NCI-H524 (cell line): ENCODE measurements at places on chromosomes 7 and 10.

- no peak for DNase-seq
Observed at GRCh38 chr10:122348512-122348911, 26.0 kb upstream of the PLEKHA1 start.

- DNase-seq, result no peak
Observed at GRCh38 chr10:86136934-86137333, 229.7 kb downstream of the GRID1 start.

DNA sequence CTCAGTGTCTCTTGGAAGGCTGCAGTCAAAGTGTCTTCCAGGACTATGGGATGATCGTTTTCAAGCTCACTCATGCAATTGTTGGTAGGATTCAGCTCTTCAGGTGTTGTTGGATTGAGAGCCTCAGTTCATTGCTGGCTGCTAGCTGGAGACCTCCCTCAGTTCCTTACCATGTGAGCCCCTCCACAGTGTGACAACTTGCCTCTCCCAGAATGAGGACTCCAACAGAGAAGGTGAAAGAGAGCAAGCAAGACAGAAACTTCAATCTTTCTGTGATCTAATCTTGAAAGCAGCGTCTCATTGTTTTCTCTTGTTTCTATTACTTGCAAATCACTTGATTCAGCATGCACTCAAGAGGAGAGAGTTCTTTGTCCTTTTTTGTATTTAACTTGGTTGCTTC lies 22.5 kb downstream of the MGAM start:
- no peak for DNase-seq

DNA sequence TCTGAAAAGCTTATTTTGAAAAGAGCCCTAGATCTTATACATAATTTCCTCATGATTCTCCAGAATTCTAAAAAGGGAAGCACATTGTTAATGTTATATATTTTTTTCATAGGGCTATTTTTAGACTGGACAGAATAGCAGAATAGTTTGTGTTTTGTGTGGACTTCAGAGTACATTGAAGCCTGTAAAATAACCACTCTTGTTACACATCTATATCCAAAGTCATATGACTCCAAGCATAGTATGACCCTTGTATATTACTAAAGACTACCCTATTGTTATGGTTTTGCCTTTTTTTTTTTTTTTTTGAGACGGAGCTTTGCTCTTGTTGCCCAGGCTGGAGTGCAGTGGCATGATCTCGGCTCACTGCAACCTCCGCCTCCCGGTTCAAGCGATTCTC lies 26.1 kb upstream of the FIS1 start:
- DNase-seq, result no peak

GRCh38 chr7:69105092-69105491 lies 493.2 kb upstream of the AUTS2 start:
- no peak for DNase-seq

GRCh38 chr10:130817046-130817624 lies 494.4 kb downstream of the TCERG1L start:
- no peak for DNase-seq

DNA sequence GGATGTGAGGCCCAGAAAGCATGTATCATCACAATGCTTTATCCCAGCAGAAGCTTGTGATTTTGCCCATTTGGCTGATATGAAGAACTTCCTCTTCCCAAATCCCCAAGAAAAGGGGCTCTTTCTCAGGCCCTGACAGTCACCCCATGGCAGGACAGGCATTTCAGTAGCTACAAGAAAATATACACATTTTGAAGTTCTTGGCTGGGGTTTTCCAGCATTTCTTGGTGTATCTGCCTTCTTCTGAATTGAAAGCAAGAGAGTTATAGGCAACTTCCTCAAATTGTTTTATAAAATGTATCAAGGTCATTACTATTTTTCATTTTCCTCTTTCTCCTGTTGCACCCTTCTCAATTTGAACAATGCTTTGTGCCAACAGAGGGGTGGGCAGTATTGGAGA lies 63.3 kb upstream of the PDLIM1 start:
- no peak for DNase-seq

DNA sequence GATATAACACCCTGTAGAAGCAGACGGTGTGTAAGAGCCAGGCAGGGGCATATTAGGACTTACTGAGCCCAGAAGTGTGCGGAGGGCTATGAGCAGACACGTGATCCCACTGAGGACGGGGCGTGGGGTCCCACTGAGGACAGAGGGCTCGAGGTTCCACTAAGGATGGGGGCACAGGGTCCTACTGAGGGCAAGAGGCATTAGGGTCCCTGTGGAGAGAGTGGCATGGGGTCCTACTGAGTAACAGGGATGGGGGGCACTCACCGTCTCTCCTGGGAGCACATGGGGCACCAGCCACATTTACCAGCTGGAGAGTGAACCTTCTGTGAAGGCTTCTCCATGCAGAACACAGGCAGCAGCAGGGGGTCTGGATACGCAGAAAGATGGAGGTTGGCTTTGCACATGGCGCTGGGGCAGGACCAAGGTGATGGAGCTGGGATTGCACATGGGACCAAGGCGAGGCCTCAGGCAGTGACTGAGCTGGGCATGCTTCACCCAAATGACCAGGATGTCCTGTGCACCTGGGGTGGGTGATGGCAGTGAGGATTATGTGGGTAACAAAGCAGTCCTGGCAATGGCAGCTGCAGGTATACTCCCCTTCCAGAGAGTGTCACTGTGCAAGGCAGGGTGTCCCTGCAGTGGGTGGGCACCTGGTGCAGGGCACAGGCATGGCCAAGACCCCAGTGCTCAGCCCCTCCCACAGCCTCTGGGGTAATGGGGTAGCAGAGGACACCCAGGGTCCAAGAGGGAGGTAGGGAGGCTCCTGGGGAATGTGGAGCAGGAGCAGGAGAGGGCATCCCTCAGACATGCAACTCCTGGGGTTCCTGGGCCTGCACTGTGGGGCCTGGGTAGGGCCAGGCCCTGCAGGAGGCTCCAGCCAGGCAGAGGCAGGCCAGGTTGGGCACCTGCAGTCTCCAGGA lies 278.1 kb downstream of the TCERG1L start:
- DNase-seq, result no peak

DNA sequence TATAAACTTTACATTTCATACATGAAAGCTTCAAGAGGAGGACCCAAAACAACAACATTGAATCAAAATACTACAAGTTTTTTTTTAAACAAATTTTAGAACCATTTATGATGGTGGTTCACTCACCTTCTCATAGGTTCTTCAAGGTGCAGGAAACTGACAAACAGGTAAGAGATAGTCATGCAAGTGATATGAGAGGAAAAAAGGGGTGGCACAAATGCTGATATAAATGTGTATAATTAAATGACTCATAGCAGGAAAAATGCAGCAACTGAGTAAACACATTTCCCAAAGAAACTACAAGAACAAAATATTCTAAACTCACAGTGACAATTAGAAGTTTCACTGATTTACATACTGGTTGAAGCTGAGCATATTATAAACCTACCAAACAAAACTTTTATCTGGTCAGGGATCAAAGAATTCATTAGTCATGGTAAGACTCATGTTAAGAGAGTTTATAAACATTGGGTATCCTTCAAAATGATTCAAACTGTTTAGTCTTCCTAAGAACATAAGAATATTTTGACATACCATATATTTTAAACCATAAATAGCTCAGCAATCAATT lies 14.1 kb downstream of the ZWINT start:
- DNase-seq, result no peak

- no peak for DNase-seq
Observed at GRCh38 chr10:36872702-36873393, 252.6 kb upstream of the ANKRD30A start.

DNA sequence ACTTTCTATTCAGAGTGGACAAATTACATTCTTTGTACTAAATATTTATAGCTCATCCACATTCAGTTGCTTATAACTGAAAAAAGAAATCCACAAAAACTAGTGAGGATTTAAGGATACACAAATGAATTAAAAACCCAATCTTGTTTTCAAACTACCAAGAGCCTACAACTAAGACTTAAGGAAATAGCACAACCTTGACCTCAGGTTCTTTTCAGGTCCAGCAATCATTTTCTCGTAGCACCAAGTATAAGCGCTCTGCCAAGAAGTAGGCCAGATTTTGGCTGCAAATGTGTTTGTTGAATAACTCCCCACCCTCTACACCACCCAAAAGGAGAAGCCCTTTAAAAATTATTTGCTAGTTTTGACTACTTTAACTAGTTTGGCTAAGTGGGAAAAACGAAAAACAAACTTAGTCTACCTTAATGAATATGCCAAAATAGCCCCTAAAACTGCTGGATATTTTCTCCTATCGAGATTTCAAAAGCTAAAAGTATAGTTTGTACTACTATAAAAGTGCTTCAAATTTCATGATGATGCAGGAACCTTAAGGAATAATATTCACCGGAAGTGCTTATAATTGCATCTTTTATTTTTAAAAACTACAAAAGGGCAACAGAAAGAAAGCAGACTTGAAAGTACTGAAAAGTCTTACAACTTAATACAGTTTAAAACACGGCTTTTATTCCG lies 2.7 kb upstream of the KMT2E start:
- DNase-seq, result peak; percentile 11

- DNase-seq, result no peak
Observed at GRCh38 chr10:91800756-91801155, 2.5 kb downstream of the TNKS2 start.

DNA sequence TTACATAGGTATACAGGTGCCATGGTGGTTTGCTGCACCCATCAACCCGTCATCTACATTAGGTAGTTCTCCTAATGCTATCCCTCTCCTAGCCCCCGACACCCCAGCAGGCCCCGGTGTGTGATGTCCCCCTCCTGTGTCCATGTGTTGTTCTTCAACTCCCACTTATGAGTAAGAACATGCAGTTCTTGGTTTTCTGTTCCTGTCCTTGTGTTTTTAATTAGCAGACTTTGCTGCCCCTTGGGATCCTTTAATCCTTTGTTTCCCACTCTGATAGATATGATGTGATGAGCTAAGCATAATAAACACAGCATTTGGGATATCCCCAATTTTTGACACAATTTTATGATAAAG lies 71.1 kb upstream of the PALS2 start:
- DNase-seq, result no peak

DNA sequence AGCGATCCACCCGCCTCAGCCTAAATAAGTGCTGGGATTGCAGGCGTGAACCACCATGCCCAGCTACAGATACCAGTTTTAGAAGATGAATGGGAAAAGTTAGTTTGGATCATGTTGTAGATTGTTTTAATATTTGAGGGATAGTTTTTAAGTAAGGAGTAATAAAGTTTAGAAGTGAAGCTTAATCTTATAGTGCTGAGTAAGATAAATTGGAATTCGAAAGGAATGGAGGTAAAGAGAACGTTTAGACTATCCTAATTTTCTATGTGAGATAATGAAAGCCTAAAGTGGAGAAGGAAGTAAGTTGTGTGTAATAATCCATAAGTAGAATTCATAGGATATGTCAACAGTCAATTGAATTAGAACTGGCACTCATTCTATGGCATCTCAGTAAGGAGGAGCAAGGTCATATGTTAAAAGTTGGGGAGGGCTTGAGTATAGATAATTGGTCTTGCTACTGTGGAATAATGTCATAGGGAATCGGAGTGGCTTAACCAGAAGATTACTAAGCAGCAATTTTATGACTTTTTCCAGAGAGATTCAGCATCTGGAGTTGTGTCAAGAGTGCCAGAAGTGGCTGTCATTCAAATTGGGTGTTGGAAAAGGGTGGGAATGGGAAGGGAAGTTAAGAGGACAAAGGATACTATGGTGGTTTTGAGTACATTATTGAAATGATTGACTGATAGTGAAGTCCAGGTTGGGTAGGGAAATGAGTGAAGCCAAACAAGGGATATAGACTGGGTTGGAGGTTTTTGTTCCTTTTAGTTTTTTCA lies 12.1 kb downstream of the TAX1BP1 start:
- peak; percentile 62 for DNase-seq

GRCh38 chr7:110592557-110592956 lies 498.4 kb upstream of the LRRN3 start:
- DNase-seq, result no peak

GRCh38 chr7:39720586-39720985 lies 97.2 kb downstream of the RALA start:
- DNase-seq, result no peak

DNA sequence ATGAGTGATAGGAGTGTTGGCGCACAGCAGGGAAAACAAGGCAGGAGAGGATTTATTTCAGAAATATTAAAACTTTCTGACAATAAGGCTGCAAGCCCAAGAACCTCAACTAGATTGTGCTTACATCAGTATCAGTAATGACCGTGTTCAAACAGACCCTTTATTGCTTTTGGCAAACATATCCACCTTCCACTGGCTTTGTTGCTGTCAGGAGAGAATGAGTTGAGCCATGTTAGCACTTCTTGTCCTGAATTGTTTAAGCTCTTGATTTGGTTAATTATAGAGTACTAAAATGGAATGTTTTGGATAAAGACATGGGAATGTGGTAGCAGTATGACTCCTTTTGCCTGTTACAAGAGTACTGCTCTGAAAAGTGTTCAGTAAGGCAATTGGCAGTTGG lies 3.8 kb downstream of the AHCYL2 start:
- DNase-seq, result no peak

GRCh38 chr7:22812353-22812752 lies 10.3 kb downstream of the TOMM7 start:
- DNase-seq, result no peak

DNA sequence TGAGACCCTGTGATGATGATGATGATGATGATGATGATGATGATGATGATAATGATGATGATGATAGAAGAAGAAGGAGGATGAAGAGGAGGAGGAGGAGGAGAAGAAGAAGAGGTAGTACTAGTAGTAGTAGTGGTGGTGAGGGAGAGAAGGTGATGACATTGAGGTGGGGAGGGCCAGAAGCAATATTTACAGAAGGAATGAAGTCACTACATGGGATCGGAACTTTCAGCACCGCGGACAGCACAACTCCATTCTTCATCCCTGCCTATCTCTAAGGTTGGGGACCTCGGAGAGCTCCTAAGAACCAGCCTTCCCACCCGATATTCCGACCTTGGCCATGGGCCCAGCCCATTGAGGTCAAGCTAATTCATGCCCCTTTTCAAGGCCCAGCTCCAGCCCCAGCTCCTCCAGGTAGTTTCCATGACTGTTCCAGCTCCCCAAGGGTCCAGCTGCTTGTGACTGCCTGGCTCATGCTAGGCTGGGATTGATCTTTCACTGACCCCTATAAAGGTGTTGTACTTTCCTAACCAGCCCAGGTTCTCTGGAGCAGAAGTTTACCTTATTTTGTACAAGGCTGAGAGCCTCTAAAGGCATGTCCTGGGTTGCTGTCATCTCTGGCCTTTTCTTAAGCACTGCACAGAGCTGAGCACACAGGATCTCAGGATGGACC lies 10.3 kb downstream of the CRHR2 start:
- DNase-seq, result no peak

DNA sequence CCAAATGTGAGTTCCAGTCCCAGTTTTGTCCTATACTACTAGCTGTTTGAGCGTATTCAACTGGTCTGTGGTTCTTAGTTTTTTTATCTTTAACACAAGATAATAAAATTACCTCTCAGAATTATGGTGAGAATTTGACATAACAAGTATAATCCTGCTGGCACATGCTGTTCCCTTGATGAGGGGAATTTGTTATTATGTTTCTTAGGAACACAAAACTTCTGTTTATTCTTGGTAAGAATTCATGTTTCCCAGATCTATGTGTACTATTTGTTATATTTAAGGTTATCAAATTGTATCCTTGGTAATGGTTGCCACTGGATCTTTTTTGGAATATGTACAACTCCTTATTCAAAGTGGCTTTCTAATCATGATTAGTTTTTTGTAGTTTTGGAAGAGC lies 335.6 kb downstream of the ADK start:
- no peak for DNase-seq

- DNase-seq, result no peak
Observed at GRCh38 chr10:3781468-3782145, 3.4 kb downstream of the KLF6 start.
